Esophagus mucosa (tissue), 1 donor: ENCODE measurements at places on chromosomes 12 and 14.

DNA sequence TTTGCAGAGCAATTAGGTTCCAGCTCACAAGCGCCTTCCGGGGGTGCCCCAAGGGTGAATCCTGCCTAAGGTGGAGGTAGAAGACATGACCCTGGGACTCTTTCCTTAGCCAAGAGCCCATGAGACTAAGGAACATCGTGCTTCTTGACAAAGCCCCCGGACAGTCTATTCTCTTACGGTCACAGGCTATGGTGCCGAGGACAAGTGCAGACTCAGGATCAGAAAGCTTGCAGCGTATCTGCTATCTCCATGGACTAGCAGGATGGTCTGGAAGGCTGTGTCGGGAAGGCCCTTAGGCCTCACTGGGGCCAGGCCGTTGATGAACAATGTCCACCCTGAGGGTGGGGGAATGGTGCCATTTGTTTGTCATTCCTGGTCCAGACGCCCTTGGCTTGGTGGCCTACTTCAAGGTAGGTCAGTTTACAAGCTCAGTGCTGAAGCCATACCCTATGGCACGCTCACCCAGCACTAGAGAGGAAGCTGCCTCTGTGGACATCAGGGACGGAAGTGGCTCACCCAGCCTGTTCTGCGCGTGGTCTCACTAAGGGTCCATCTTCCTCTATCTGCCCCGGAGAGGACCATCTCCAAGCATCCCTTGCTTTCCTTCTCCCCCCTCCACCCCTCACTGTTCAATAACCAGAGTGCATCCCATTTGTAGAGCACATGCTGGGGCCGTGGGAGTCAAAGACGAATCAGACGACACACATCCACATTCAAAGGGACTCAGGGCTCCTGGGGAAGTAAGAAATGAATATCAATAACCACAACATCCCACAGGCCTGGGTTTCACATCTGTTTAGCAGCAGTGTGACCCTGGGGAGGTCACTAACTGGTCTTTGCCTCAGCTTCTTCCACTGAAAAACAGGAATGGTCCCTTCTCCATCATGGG lies 45.0 kb upstream of the IQSEC3 start:
- peak; percentile 68 for ATAC-seq

GRCh38 chr14:97976861-97977260 lies 1179.7 kb downstream of the VRK1 start:
- ATAC-seq, result no peak

GRCh38 chr12:121713257-121713777 lies 765 bp downstream of the TMEM120B start:
- peak; percentile 16 for ATAC-seq

DNA sequence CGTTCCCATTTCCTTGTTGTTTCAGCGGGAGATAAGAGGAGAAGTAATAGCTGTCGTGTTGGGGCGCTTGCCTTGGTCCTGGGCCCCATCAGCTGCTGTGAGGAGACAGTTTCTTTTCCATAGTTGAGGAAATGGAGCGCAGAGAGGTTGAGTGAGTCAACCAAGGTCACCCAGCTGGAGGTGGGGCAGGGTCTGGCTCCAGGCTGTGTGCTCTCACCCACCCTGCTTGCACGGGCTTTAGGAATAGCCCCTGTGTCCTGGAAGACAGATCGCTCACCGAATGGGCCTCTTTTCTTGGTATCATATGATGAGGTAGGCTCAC lies 165.7 kb upstream of the RTL1 start:
- no peak for ATAC-seq

DNA sequence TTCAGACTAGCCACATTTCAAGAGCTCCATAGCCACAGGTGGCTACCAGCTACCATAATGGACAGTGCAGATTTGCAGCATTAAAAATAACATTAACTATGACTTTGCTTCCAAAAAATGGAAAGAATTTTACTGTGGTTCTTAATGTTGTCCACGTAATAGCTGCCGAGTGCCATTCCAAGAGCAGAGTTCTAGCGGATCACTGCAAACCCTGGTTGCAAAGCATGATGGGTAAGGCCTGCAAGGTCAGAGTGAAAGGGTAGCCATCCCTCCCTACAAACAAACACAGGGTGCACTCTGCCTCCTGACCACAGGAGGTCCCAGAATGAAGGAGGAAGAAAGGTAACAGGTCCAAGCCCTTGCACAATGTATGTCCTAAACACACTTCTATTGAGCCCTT lies 157.6 kb downstream of the DPF3 start:
- no peak for ATAC-seq
